ENCODE measurements at places on chromosomes 1 and 21. TPM values are rescaled to one million over a fixed set of nuclear protein-coding genes. Genes with fewer than 3 reads are reported as not detected.

SH2D1B gene
- total RNA-seq, result 0.40 TPM

- no peak for DNase-seq
Observed at GRCh38 chr1:183604815-183605214, 14.6 kb upstream of the NCF2 start.

C1orf210 gene
- not detected for total RNA-seq

FBXO2 gene
- total RNA-seq, result 3.9 TPM

DNA sequence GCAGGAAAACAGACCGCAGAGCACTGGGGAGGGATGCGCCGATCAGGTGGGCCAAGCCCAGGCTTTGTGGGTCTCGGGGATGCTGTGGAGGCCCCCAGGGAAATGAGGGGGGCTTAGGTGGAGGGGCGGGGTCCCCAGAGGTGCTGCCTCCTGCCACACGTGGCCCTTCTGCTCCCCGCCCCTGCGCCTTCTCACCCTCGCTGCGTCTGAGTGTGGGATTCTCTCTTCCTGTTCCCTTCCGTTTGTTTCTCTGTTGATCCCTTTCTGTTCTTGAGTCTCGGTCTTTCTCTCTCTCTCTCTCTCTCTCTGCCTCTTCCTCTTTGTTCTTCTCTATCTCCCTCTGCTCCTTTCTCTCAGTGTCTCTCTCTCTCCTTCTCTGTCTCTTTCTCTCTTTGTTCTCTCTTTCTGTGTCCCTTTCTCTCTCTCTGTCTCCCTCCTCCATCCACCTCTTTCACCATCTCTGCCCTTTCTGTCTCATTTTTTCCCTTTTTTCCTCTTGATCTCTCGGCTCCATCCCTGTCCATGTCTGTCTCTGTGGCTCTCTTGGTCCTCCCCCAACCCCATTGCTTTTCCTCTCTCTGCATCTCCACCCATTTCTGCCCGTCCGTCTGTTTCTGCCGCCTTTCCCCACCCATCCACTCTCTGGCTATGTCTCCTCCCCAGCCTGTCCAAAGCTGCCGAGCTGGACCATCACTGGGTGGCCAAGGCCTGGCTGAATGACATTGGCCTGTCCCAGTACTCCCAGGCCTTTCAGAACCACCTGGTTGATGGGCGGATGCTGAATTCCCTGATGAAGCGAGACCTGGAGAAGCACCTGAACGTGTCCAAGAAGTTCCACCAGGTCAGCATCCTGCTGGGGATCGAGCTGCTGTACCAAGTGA is 52.4 kb upstream of the TMEM51 start:
- DNase-seq, result peak; percentile 6

DNA sequence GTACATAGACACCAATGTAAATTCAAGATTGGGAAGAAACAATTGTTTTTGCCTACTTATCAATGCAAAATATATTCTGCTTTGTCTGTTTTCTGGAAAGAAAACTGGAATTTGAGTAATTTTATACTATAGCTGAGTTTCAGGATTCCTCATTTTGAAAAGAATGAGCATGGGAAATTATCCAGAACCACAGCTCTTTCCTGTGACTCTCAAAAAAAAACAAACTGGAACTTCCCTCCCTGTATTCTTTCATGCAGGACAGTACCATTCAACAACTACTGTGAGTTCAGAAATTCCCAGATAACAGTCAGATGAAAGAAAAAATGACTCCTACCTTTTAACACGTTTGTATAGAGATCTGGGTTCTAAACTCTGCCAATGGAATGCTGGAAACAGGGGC is 372.4 kb downstream of the TGFB2 start:
- DNase-seq, result no peak

NR0B2 gene
- 5.3 TPM for total RNA-seq

DNA sequence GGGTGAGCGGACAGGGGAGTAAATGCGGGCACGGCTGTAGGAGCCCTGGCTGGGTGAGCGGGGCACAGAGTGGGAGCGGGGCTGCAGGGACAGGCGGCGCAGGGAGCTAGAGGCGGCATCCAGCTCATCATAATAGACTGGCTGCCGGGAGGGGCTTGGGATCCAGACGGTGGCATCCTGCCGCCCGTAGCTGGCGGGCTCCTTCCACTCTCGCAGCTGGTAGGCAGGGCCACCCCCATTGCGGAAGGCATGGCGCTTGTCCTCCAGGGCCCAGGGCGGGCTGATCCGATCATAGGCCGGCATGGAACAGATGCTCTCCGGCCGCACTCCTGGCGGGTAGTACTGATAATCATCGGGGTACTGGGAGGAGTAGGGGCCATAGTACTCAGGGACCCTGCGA is 43.7 kb upstream of the GOLT1A start:
- DNase-seq, result no peak

GRCh38 chr1:53011175-53011574 is 50.8 kb upstream of the PODN start:
- DNase-seq, result no peak

DNA sequence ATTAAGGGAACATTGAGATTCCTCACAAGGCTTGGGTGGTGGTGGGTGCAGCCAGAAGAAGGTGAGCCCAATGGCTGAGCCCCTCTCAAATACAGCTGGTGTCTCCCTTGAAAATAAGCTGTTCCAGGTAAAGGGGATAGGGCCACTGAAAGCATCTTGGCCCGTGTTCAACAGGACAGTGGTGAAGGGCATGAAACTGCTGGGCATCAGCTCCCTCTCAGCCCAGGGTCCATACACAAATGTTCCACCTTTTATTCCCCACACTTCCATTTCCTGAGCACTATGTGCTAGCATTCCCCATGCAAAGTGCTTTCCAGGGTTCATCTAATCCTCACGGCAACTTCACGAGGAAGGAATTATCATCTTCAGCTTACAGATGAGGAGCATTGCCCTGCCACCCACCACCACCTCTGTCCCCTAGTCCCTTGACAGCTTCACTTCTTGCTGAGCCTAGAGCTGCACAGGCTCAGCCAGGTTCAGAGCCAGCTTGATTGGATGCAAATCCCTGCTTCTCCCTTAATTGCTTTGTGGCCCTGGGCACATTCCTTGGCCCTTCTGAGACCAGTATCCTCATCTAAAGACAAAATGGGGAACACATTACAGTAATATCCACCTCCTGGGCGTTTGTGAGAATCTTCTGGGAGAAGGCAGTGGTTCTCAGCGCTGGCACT is 9.6 kb downstream of the TAGLN2 start:
- no peak for DNase-seq

DNA sequence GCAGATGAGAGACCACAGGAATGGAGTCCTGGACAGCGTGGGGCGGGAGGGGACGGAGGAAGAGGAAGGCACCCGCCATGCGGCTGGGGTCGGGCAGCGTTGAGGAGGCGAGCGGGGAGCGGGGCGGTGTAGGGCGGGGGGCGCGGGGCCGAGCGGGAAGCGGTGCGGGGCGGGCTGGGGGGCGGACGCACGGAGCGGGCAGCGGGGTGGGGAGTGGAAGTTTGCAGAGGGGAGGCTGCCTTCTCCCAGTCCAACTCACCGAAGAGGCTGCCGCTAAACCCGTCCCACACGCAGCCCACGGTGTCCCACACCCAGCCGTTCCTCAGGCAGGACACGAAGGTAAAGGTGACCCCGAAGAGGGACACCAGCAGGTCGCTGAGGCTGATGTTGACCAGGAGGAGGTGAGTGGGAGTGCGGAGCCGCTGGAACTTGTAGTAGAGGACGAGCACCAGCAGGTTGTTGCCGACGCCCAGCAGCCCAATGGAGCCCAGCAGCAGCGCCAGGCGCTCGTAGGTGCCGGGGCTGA is 483 bp downstream of the CHML start:
- DNase-seq, result no peak

GRCh38 chr1:64898107-64898861 is 68.1 kb downstream of the JAK1 start:
- DNase-seq, result peak; percentile 79
